ENCODE measurements at places on chromosomes 2 and 18. TPM values are rescaled to one million over a fixed set of nuclear protein-coding genes. Genes with fewer than 3 reads are reported as not detected.

The CAPN14 gene
- 0.04 TPM for polyA plus RNA-seq

The SP140 gene
- 0.29 TPM for polyA plus RNA-seq

The PAX8 gene
- 0.05 TPM for polyA plus RNA-seq

The EPHA4 gene
- polyA plus RNA-seq = 10.5 TPM

The OTOF gene
- 23.9 TPM for polyA plus RNA-seq

The STK39 gene
- polyA plus RNA-seq = 20.6 TPM

The SFTPB gene
- polyA plus RNA-seq = 16.1 TPM

Measured in muscle of leg (tissue), 16 donors.